CD8-positive, alpha-beta memory T cell (primary cell): ENCODE measurements at places on chromosomes 3 and 15. TPM values are rescaled to one million over a fixed set of nuclear protein-coding genes. Genes with fewer than 3 reads are reported as not detected.

- H3K27me3 ChIP-seq: no peaks in the 10 kb centered on the region
- no peaks in the 10 kb centered on the region for H3K36me3 ChIP-seq
- H3K4me3 ChIP-seq: no peak overlapping the region
- H3K27ac ChIP-seq: no peak overlapping the region
Measured at GRCh38 chr3:150464684-150465083, 56.6 kb downstream of the TSC22D2 start.

DNA sequence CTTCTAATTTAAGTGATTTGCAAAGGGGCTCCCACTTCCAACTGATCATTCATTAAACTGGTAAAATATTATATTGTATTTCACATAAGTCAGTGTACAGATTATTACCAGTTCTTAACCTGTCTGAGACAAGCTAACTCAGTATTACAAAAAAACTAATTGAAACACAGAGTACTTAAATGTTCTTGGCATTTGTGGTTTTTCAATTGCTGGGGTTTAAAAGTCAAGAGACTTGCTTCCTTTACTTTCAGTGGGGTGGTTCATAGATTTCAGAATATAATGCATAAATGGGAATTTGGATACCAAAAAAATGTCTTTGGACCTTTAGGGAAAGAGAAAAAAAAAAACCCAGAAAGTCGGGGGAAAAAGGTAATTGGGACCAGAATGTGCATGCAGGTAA is 85.0 kb downstream of the ATP10A start:
- DNase-seq: no peak
- peaks cover 9% of the 10 kb centered on the region for H3K4me1 ChIP-seq
- no peaks in the 10 kb centered on the region for H3K27me3 ChIP-seq
- no peak overlapping the region for H3K4me3 ChIP-seq
- peaks cover 8% of the 10 kb centered on the region for H3K36me3 ChIP-seq

The SHC4 gene
- total RNA-seq: 5.7 TPM

The CFAP91 gene
- 0.77 TPM for total RNA-seq

The CLDN18 gene
- not detected for total RNA-seq
